Adrenal gland (tissue), 19 donors: ENCODE measurements at places on chromosomes 2 and 18. TPM values are rescaled to one million over a fixed set of nuclear protein-coding genes. Genes with fewer than 3 reads are reported as not detected.

- DNase-seq: no peak
These were observed 53.1 kb downstream of the AP1S3 start for GRCh38 chr2:223784221-223784772.

- DNase-seq: no peak
These were observed 4.0 kb downstream of the LPIN1 start for GRCh38 chr2:11750422-11750821.

DNA sequence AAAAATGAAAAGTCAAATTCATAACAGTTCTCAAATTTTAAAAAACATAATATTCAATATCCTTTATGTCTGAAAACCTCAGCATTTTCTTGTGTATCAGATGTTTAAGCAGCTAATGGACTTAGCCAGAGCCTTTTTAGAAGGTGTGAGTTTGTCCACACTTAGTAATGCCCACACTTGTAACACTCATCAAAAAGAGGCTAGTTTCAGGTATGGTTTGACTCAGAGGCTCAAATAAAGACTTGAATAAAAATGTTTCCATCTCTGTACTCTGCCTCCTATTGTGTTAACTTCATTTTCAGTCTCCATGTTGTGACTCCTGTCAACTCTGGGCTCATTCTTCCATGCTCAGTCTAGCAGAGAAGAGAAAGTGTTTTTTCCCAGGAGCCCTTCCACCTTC, 311.6 kb downstream of the IRS1 start:
- DNase-seq: no peak

- peak; percentile 94 for DNase-seq
These were observed 1.7 kb upstream of the FOSL2 start for GRCh38 chr2:28390746-28391563.

DNA sequence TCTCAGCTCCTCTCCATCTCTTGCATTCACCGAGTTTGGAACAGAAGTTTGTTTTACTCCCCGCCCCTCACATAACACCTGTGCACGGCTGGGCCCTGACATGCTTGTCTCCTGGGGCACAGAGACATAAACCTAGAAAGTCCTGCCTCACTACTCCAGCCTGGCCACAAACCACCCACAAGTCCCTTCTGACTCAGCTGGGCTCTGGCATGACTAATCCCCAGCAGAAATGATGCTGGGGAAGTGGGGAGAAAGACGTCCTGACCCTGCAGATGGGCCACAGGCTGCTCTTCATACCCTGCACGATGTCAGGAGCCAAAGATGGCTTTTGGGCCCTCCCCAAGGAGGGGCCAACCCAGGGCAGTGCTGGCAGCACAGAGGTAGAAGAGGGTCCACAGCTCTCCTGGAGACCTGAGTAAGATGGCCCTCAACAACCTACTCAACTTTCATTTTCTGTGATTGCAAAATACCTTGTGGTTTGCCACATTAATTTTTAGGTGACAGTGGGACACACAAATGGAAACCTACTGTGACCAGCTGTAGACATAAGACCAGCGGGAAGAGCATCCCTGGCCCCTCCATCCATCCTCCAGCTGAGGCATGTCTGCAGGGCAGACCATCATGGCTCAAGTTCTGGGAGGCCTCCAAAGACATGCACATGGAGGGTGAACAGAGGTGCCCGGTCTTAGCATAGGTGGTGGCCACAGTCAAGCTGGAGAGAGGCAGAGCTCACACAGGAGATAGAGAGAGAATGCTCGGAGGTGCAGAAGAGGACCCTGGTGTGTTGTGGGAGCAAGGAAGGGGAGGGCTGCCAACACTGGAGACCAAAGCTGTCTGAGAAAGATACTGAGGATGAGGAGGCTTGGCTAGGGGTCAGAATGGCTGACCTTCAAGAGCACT, 40.0 kb downstream of the DNMT3A start:
- peak; percentile 39 for DNase-seq

- DNase-seq: peak; percentile 34
These were observed 19.1 kb upstream of the GPR55 start for GRCh38 chr2:230944123-230944653.

DNA sequence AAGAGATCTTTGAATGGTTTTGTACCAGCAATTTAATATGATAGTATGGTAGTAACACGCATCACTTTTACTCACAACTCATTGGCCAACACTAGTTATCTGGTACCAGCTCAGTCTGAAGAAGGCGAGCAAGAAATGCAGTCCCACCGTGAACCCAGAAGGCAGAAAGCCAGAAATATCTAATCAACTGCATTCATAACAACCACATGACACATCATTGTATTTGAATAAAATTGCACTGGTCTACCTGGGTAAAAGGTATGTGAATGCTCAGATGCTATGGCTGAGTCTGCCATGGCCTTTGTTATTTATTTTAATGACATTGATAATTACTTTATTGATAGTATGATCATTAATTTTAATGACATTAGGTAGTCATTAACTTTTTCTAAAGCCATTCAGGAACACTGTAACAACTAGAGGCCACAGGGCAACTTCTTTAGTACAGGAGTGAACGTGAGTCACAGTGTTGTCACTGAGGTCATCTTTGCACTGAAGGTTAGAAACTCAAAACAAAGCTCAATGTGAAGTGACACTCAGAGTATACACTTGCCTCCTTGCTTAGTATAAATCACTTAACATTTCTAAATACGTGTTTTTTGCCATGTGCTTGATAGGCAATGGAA, 475.6 kb upstream of the TNP1 start:
- no peak for DNase-seq

Gene CRYBA2
- 0.39 TPM for total RNA-seq
